Mesothelial cell of epicardium (in vitro differentiated cells): ENCODE measurements at places on chromosomes 3 and 15. TPM values are rescaled to one million over a fixed set of nuclear protein-coding genes. Genes with fewer than 3 reads are reported as not detected.

Gene TLR9
- total RNA-seq: 0.16 to 0.23 TPM in 2 of 3 replicates, not detected in the other

Gene KLHL25
- 7.1 to 8.1 TPM (median 8.0 TPM) in 3 replicates for total RNA-seq

DNA sequence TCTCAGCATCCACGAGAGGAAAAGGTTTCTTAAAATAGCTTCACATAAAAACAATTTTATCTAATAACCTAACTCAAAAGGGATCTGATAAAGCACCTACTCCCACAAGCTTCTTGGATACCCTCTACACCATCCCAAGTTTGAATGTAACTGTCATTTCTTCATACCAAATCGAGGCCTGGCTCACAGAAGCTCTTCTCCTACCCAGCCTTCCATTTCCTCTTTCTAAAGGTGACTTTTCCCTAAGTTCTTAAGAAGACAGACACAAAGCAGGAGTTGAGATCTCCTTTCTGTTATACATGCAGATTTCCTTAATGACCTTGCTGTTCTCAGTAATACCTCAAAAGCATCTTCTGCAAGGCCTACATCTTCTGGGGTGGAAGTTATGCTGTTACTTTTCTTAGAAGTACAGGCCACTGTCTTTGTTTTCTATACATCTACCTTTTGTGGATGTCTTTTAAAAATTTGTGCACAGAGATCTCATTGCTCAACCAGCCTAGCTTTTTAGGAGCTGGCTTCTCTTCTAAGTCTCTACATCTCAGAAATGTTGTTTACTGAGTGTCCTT, 3.4 kb upstream of the LRRIQ4 start:
- H3K36me3 ChIP-seq: peaks cover 3% of the 10 kb centered on the region
- no peak for DNase-seq
- H3K27ac ChIP-seq: peak overlapping the region; percentile 2
- H3K27me3 ChIP-seq: no peaks in the 10 kb centered on the region
- H3K4me3 ChIP-seq: no peak overlapping the region
- peaks cover 22% of the 10 kb centered on the region for H3K4me1 ChIP-seq

GRCh38 chr3:162586591-162586990, 1090.0 kb downstream of the OTOL1 start:
- no peak for DNase-seq
- H3K4me3 ChIP-seq: no peak overlapping the region
- no peaks in the 10 kb centered on the region for H3K36me3 ChIP-seq
- no peaks in the 10 kb centered on the region for H3K27me3 ChIP-seq
- peaks cover 2% of the 10 kb centered on the region for H3K4me1 ChIP-seq

GRCh38 chr3:191461113-191461595, at the start of gene PYDC2:
TSS of gene PYDC2 (plus strand) at chr3:191461163. CDS start at chr3:191461163, 0 bp downstream.
- H3K27ac ChIP-seq: no peak within 1 kb of the TSS
- H3K27me3 ChIP-seq: peaks cover 1% of the 10 kb centered on the region
- no peak within 1 kb of the TSS for H3K4me3 ChIP-seq
- no peaks in the 10 kb centered on the region for H3K36me3 ChIP-seq
- DNase-seq: no peak
- peaks cover 6% of the 10 kb centered on the region for H3K4me1 ChIP-seq

Gene CADPS
- 2.7 to 4.2 TPM (median 3.3 TPM) in 3 replicates for total RNA-seq

Gene FBLN2
- total RNA-seq: 63.3 to 68.6 TPM (median 67.5 TPM) in 3 replicates

DNA sequence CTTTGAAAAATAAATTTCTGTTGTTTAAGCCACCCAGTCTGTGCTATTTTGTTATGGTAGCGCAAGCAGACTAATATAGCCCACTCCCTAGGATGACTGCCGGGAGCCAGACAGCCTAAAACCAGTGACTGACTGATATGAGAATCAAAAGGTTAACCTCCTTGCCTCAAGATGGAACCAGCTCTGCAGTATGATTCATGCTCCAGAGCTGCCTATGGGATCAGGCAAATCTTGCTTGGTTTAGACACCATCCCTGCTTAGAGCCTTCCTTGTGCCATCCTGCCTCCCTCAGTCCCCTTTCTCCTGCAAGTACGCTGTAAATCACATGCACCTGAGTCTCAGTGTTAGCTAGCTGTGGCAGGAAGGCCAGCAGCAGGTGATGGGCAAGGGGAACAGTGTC, 39.3 kb downstream of the TRANK1 start:
- H3K27ac ChIP-seq: no peak overlapping the region
- no peak overlapping the region for H3K4me3 ChIP-seq
- no peaks in the 10 kb centered on the region for H3K27me3 ChIP-seq
- H3K36me3 ChIP-seq: peaks cover 37% of the 10 kb centered on the region

DNA sequence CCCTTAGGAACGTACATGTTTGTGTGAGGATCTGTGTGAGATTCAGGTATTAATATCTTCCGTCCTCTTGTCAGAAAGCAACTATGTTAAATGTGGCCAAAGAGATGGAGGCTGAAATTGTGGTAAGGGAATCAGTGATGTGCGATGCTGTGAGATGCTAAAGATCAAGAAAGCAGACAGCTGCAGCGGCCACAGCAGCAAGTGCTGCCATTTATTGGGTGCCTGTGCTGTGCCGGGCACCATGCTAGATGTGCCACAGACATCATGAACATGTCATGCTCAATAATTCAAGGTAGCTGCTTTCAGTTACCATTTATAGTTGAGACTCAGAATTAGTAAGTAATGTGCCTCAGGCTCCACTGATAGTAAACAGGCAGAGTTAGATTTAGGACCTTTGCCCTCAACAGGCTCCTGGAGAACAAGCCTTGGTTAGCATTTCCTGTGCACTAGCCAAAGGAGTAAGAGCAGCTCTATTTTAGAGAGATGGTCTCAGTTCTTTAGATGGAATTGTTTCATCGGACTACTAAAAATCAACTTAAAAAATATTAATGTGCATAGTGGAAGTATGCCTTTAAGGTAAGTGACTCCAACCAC, 24.9 kb downstream of the LARS2 start:
- no peak overlapping the region for H3K4me3 ChIP-seq
- peaks cover 31% of the 10 kb centered on the region for H3K36me3 ChIP-seq
- peaks cover 2% of the 10 kb centered on the region for H3K4me1 ChIP-seq
- H3K27ac ChIP-seq: no peak overlapping the region
- H3K27me3 ChIP-seq: no peaks in the 10 kb centered on the region
- DNase-seq: no peak

Gene RLBP1
- total RNA-seq: not detected in 3 replicates

DNA sequence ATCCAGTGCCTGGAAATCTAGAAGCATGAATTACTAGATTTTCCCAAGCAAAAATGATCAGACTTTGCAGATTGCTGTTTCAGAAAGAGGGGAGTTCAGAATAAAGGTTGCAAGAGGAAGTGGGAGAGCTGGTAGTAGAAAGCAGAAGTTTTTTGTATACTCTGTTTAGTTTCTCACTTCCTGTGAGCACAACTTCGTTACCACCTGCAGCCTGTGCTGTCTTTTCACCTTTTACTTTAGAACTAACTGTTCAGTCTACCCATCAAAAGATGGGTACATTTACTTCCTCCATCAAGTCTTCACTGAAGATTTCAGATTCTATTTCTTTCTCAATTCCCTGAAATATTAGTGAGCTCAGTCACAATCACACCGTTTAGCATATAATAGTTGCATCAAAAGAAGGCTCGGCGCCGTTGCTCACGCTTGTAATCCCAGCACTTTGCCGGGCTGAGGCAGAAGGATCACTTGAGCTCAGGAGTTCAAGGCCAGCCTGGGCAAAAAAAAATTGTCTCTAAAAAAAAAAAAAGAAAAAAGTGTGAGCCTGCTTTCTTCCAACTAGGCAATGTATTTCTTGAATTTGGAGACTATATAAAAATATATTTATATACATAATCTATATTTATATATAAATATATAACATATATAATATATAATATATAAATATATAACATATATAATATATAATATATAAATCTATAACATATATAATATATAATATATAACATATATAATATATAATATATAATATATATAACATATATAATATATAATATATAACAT, 1.8 kb upstream of the CEP97 start:
- H3K36me3 ChIP-seq: peaks cover 1% of the 10 kb centered on the region
- H3K27me3 ChIP-seq: no peaks in the 10 kb centered on the region
- H3K4me3 ChIP-seq: no peak overlapping the region

Gene EIF4E3
- total RNA-seq: 9.9 to 10.9 TPM (median 9.9 TPM) in 3 replicates

DNA sequence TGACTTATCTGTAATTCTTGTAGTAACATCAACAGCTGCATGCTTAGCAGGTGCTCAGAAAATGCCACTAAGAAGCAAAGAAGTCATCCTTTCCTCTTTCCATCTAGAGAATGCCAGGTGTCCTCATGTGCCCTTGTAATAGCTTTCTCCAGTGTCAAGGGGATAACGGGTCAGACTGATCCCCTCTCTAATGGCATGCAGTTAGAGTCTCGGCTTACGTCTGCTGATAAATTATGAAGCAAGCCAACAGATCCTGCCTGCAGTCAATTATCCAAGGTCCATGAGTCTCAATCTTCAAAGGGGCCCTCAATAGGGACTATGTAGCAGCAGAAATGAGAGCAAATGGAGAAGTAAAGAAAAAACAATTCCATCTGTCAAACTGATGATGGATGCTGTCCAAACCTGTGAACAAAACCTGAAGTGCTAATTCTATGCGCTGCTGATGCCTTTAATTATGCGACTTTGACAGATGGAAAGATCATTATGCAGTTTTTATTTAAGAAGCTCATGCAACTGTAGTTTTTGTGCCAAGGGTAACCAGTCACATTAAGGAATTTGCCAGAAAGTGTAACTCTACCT, 162.8 kb upstream of the PEX5L start:
- no peaks in the 10 kb centered on the region for H3K4me1 ChIP-seq

Gene IQCF5
- not detected in 3 replicates for total RNA-seq

Gene OR4M2
- total RNA-seq: not detected in 3 replicates

- peaks cover 10% of the 10 kb centered on the region for H3K27me3 ChIP-seq
- H3K36me3 ChIP-seq: no peaks in the 10 kb centered on the region
- no peak overlapping the region for H3K27ac ChIP-seq
- DNase-seq: no peak
These were observed 116.1 kb upstream of the KLHL25 start for GRCh38 chr15:85910834-85911233.

DNA sequence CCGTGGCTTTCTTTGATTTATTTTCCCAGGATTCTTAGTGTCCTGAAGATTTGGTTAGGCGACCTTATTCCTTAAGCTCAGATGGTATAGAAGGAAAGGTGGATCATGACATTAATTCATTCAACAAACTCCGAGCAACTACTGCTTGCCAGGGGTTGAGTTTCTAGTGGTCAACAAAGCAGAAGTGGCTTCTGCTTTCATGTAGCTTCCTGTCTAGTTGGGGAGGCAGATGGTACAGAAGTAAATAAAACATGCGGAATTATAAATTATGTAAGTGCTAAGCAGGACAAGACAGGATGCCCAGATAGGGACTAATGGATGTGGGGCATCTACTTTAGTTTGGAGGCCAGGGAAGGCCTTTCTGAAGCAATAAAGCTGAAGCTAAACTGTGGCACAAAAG, 15.6 kb downstream of the EEFSEC start:
- H3K27ac ChIP-seq: peak overlapping the region; percentile 80
- no peaks in the 10 kb centered on the region for H3K27me3 ChIP-seq
- no peaks in the 10 kb centered on the region for H3K36me3 ChIP-seq
- H3K4me1 ChIP-seq: peaks cover 46% of the 10 kb centered on the region
- no peak for DNase-seq

DNA sequence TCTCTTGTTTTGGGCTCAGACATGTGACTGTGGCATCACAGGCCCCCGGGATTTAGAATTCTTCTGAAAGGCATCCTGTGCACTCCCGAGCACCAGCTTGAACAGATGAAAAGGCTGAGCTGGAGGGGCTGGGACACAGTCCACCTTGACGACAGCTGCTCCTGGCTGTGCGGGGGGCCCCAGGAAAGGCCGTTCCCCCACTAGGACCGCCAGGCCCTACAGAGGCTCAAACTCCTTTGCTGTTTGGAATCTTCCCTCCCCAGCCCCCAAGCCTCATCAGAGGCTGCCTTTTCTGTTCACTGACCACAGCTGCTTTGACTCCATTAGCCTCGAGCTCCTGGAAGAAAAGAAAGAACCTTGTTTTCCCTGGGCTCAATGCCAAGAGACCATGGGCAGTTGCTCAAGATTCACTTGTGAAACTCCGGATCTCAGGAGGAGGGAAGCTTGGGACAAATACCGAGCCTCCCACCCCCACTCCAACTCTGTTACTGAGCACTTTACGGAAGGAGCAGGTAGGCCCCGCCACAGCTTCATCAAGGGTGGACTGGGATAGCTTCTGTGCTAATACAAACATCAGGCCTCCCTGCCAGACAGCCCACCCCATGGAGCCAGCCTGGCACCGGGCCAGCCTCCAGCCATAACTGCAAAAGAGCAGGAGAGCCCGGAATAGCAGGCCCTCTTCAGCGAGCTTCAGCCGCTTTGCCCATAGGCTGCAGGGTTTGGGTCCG, 15.7 kb downstream of the CIDEC start:
- peaks cover 17% of the 10 kb centered on the region for H3K4me1 ChIP-seq
- no peaks in the 10 kb centered on the region for H3K36me3 ChIP-seq
- H3K27ac ChIP-seq: peak overlapping the region; percentile 92
- no peaks in the 10 kb centered on the region for H3K27me3 ChIP-seq
- no peak overlapping the region for H3K4me3 ChIP-seq

Gene PXYLP1
- total RNA-seq: 40.5 to 45.6 TPM (median 40.9 TPM) in 3 replicates

DNA sequence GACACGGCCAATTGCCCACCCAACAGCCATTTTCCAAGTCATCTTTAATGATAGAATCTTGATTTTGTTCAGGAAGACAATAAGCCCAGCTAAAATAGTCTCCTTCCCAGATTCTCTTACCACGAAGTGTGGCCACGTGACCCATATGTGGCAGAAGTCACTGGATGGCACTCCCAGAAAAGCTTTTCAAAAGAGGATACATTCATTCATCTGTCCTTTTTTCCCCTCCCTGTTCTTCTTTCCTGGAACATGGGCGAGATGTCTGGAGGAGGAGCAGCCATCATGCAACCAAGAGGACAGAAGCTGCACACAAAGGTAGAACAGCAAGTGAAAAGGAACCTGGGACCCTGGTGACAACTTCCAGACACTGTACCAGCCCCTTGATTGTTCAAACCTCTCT, 174.7 kb downstream of the UACA start:
- no peak for DNase-seq
- H3K36me3 ChIP-seq: peaks cover 5% of the 10 kb centered on the region
- H3K27ac ChIP-seq: no peak overlapping the region
- peaks cover 8% of the 10 kb centered on the region for H3K4me1 ChIP-seq
- no peak overlapping the region for H3K4me3 ChIP-seq
- peaks cover 3% of the 10 kb centered on the region for H3K27me3 ChIP-seq

DNA sequence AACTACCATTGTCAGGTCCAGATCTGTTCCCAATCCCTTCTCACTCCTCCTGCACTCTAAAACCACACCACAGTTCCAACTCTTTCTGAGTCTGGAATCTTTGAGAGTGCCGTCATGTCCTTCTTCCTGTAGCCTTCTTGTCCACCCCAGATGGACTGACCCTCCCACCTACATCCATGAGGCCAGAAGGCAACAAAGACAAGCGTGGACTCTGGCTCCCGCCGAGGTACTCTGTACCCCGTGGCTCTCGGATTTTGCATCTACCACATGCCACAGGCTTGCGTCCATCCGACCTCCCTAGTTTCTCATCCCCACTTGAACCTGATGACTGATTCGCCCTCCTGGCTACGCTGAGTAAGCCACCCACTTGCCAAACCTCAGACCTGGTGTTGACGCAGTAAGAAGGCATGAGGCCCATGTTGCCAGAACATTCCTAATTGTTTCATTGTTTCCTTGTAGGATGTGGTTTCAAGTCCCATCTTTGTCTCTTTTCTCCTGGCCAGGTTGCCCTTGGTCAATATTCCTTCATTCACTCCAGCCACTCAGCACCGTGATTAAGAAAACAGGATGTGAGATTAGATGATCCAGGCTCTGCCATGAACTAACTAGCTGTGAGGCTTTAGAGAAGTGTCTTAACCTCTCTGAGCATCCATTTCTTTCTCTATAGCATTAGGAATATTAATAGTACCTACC, 1.1 kb upstream of the ZBTB38 start:
- DNase-seq: no peak
- peaks cover 49% of the 10 kb centered on the region for H3K4me1 ChIP-seq
- H3K4me3 ChIP-seq: no peak overlapping the region
- peaks cover 7% of the 10 kb centered on the region for H3K36me3 ChIP-seq
- no peaks in the 10 kb centered on the region for H3K27me3 ChIP-seq
- peak overlapping the region; percentile 99 for H3K27ac ChIP-seq
